ENCODE measurements at places on chromosomes 16 and 17.

- DNase-seq = no peak
Observed at GRCh38 chr16:51710186-51710585, 559.1 kb upstream of the SALL1 start.

- DNase-seq = no peak
Observed at GRCh38 chr17:57455063-57455914, 199.0 kb downstream of the MSI2 start.

DNA sequence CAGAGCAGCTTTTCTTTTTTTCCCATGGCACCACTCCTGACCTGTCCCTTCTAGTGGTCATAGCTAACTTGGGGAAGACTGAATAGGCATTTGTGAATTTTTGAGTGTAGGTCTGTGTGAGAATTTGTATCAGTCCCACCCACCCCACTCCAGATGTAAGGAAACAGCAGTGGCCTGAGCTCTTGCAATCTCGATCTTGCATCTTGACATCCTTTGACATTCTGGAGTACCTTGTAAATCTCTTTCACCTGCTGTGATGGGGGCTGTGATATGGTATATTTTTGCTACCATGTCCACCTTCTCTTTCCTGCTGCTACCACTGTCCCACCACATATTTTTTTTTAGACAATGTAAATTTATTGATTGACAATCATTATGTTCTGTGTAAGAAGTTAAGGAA lies 289.3 kb downstream of the MAP2K6 start:
- no peak for DNase-seq

GRCh38 chr16:1341495-1342420 lies 8.3 kb downstream of the BAIAP3 start:
- no peak for DNase-seq

DNA sequence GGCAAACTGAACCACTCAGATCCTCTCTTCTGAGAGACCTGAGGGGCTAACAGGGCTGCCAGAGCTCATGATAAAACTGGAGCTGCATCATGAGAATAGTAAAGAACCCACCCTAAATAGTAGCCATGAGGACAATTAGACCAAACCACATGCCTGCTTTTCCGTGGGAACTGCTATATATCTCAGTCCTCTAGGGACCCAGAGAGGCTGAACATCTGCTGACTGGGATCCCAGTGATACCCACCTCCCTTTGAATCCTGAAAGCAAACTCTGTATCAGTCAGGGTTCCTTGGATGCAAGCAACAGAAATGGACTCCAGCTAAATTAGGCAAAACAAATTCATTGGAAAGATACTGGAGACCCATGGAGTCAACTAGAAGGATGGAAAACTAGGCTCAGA lies 6.5 kb downstream of the MT1X start:
- no peak for DNase-seq

DNA sequence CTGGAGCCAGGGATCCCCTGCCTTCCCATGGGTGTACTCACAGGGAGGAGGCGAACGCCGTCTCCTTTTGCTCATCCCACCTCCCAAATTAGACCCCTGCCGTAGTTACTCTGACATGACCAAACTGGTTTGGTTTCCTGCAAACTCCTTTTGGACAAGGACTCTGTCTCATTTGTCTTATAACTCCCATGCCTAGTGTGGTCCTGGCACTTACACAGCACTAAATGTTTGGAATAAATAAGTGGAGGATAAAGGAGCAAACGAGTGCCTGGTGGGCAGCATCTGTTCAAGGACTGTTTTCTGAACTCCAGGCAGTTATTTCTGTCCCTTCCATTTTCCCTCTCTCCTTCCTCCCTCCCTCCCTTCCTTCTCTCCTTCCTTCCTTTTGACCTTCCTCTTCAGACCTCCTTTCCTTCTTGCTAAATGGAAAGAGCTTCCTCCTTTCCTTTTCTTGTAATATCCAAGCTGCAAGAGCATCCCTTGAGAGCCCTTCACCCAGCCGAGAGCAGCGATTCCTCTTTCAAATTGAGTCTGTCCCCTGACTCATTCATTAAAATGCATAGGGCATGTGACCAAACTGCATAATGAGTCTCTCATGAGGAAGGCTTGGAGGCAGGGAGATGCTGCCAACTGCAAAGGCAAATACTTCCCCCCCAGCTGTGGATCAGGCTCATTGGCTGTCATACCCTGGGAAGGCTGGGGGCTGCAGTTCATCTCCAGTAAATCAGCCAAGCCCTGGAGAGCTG lies 36.8 kb downstream of the CHD9 start:
- peak; percentile 77 for DNase-seq

- DNase-seq = no peak
Observed at GRCh38 chr16:55248058-55248457, 75.9 kb upstream of the IRX6 start.

DNA sequence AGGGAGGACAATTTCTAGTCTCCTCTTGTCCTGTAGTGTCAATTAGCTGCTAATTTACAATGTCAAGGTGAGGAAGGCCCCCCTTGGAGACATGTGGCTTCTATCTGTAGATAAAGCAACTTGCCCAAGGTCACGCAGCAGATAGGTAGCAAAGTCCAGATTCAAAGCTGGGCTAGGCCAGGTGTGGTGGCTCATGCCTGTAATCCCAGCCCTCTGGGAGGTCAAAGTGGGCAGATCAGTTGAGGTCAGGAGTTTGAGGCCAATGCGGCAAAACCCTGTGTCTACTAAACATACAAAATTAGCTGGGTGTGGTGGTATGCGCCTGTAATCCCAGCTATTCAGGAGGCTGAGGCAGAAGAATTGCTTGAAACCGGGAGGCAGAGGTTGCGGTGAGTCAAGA lies 11.1 kb downstream of the TRPV3 start:
- no peak for DNase-seq
